ENCODE measurements at places on chromosomes 5 and 9. TPM values are rescaled to one million over a fixed set of nuclear protein-coding genes. Genes with fewer than 3 reads are reported as not detected.

Gene DNAI1
- 0.52 TPM for total RNA-seq

Gene IL3
- not detected for total RNA-seq

Gene PTGES
- 2.9 TPM for total RNA-seq

Gene SLC34A1
- total RNA-seq: not detected

Gene SET
- total RNA-seq: 1,683 TPM

Gene TMEM174
- total RNA-seq: not detected

Gene PCDHGA12
- 0.79 TPM for total RNA-seq

Gene GLRA1
- not detected for total RNA-seq

Gene TRAF2
- total RNA-seq: 33.9 TPM

Gene ADGRV1
- total RNA-seq: 127 TPM

DNA sequence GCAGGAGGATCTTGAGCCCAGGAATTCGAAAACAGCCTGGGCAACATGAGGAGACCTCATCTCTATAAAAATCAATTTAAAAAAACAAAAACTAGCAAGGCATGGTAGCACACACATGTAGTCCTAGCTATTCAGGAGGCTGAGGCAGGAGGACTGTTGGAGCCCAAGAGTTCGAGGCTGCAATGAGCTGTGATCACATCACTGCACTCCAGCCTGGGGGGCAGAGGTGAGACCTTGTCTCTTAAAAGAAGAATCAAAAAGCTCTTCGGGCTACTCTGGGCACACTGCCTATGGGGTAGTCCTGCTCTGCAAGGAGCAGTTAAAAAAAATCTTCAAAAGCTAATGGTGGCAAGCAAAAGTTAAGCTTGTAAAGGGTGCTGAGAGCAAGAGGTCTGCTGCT is 23.5 kb downstream of the SKP1 start:
- no peaks in the 10 kb centered on the region for H3K27me3 ChIP-seq
- H3K27ac ChIP-seq: no peak overlapping the region
- H3K36me3 ChIP-seq: peaks cover 9% of the 10 kb centered on the region
- no peak overlapping the region for H3K4me3 ChIP-seq
- no peak for DNase-seq

DNA sequence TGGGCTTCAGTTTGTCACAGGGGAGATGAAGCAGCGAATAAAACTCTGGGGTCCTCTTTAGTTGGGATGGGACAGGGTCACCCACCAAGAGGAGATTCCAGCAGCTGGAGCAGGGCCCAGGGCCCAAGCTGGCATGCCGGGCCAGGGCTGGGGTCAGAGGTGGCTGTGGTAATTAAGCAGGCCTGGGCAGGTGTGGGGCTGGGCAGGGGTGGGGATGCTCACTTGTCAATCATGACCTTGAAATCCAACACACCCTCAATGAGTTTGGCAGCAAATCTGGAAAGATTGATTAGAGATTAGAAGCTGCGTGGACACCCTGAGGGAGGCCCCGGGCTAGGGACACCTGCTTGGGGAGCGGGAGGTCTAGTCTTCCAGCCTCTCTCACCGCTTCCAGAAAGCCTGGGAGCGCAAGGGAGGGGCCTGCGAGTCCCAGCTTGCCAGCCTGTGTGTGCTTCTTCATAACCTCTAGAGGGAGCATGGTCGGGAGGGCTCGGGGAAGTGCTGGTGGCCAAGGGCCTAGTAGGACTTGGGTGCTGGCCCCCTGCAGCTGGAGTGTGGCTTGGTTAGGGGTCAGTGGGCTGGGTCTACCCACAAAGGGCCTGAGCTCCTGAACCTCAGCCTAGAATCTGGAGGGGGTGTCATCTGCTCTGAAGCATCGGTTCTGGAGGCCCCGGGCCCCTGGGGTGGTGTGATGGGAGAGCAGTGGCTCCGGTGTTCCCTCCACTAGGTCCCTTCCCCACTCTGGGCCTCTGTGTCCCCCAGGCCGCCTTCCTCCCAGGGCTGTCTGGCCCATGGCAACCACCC is 7.6 kb downstream of the CRAT start:
- H3K36me3 ChIP-seq: no peaks in the 10 kb centered on the region
- no peaks in the 10 kb centered on the region for H3K27me3 ChIP-seq
- peak; percentile 79 for DNase-seq
- no peak overlapping the region for H3K27ac ChIP-seq
- H3K4me3 ChIP-seq: no peak overlapping the region

DNA sequence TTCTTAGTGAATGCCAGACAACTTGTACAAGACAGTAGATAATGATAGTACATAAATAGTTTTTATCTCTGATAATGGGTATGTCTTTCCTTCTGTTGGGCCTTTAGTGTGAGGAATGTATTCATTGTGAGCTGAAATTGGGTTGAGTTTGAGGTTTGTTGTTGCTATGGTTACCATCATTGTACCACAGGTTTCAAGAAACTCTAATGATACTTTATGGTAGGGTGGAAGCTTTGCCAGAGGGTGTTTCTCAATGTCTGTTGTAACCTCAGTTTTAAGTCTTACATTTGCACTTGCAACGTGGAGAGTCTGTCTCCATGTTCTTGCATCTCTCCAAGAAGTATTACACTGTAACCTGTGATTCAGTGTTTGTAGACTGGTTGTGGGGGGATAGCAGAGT is 1550.1 kb downstream of the MAT2B start:
- no peaks in the 10 kb centered on the region for H3K27me3 ChIP-seq
- H3K4me1 ChIP-seq: no peaks in the 10 kb centered on the region
- no peak for DNase-seq
- no peak overlapping the region for H3K27ac ChIP-seq
- no peaks in the 10 kb centered on the region for H3K36me3 ChIP-seq
- H3K4me3 ChIP-seq: no peak overlapping the region

- H3K4me3 ChIP-seq: no peak overlapping the region
- DNase-seq: peak; percentile 63
- no peaks in the 10 kb centered on the region for H3K27me3 ChIP-seq
- H3K4me1 ChIP-seq: peaks cover 75% of the 10 kb centered on the region
- no peak overlapping the region for H3K27ac ChIP-seq
Observed at GRCh38 chr5:173294673-173295320, 33.4 kb downstream of the STC2 start.

- H3K4me3 ChIP-seq: no peak overlapping the region
- no peak overlapping the region for H3K27ac ChIP-seq
- DNase-seq: no peak
- no peaks in the 10 kb centered on the region for H3K27me3 ChIP-seq
Observed at GRCh38 chr5:56640763-56641406, 174.5 kb upstream of the MAP3K1 start.

DNA sequence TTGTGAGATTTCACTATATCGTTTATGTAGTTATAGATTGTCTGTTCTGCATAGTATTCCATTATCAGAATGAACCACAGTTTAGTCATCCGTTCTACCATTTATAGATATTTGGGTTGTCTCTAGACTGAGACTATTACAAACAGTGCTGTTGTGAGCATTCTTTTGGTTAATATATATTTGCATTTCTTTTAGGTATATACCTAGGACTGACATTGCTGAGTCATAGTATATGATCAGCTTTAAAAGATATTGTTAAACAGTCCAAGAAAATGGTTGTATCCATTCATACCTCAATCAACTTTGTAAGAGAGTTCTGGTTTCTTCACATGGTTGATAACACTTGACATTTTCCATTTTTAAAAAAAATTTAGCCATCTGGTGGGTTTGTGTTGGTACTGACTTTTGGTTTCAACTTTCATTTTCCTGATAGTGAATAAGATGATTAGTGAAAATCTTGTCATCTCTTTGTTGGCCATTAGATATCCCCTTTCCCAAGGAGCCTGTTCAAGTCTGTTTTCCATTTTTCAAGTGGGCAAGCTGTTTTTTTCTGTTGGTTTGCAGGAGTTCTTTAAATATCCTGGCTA is 22.9 kb upstream of the ADAM19 start:
- peaks cover 8% of the 10 kb centered on the region for H3K4me1 ChIP-seq
- H3K36me3 ChIP-seq: no peaks in the 10 kb centered on the region
- no peak for DNase-seq
- no peak overlapping the region for H3K27ac ChIP-seq
- H3K4me3 ChIP-seq: no peak overlapping the region

DNA sequence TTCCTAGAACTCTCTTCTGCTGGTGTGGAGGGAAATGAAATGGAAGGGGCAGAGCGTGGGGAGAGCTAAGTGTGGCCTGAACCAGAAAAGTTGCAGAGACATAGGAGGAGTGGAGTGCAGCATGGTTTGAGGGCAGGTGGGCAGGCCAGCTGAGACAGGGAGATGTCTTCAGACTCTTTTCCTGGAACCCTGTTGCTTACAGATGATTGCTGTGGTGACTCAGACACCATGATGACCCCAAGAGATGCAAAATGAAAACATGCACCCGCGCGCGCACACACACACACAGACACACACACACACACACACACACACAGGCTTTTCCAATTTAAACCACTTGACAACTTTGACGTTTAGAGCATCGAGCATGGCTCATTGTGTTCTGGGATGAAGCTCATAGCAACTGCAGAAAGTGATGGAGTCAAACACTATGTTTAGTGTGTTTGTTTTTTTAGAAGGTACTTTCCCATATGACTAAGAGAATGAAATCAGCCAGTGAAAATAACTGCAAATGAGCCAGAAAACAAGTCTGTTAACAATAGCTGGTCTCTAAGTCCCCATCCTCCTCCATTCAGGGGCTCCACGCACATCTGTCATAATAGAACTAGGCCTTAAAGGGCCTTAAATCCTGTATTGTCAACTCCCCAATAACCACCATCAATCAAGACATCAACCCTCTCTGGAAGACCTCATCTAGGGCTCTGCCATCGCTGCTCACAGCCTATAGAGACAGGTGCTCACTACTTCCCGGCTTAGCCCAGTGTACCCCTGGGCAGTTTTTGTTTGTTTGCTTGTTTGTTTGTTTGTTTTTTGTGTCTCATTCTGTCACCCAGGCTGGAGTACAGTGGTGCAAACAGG is 9.6 kb downstream of the TMOD1 start:
- H3K27ac ChIP-seq: no peak overlapping the region
- no peaks in the 10 kb centered on the region for H3K36me3 ChIP-seq
- H3K4me1 ChIP-seq: peaks cover 4% of the 10 kb centered on the region

GRCh38 chr5:141513627-141514329 is 24.9 kb downstream of the PCDHGC5 start:
- peak overlapping the region; percentile 44 for H3K4me3 ChIP-seq
- DNase-seq: peak; percentile 93
- no peaks in the 10 kb centered on the region for H3K36me3 ChIP-seq

DNA sequence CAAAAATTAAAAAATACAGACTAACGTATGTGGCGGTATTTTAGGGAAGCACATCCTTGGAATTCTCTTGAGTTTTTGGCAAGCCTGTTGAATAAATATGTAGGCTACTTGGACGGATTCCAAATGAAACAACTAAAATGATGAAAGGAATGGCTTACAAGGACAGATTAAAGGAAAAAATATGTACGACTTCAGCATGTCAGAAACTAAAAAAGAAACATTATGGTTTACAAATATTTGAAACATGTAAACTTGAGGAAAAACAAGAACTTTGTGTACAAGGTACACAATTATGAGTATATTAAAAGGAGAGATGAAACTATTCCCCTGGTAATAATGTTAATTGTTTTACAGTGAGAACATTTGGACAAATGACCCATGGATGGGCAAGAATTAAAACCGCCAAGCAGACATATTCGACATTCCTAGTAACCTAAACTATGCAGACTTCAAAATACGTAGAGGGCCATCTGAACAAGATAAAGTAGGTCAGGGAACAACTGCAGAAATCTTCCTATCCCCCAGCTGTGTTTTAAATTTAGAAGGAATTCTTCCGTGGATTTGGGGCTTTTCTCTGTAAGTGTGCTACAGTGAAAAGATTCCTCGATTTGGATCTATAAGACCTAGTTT is 12.5 kb downstream of the EDIL3 start:
- H3K4me3 ChIP-seq: no peak overlapping the region
- H3K4me1 ChIP-seq: no peaks in the 10 kb centered on the region
- no peaks in the 10 kb centered on the region for H3K36me3 ChIP-seq
- H3K27ac ChIP-seq: no peak overlapping the region
- no peak for DNase-seq

GRCh38 chr5:150948539-150948938 is 43.8 kb upstream of the ZNF300 start:
- no peaks in the 10 kb centered on the region for H3K27me3 ChIP-seq
- no peak for DNase-seq
- no peak overlapping the region for H3K27ac ChIP-seq
- H3K36me3 ChIP-seq: no peaks in the 10 kb centered on the region
- H3K4me3 ChIP-seq: no peak overlapping the region
- H3K4me1 ChIP-seq: no peaks in the 10 kb centered on the region

GRCh38 chr9:38119560-38120236 is 50.7 kb upstream of the SHB start:
- no peak overlapping the region for H3K4me3 ChIP-seq
- no peaks in the 10 kb centered on the region for H3K27me3 ChIP-seq
- DNase-seq: no peak
- no peak overlapping the region for H3K27ac ChIP-seq
- peaks cover 5% of the 10 kb centered on the region for H3K4me1 ChIP-seq

GRCh38 chr5:73311291-73312110 is 137.1 kb downstream of the FOXD1 start:
- H3K27ac ChIP-seq: no peak overlapping the region
- H3K4me1 ChIP-seq: peaks cover 18% of the 10 kb centered on the region
- peaks cover 87% of the 10 kb centered on the region for H3K27me3 ChIP-seq

GRCh38 chr5:170388818-170389549 is at the start of gene KCNMB1:
TSS of gene KCNMB1 (minus strand) at chr5:170389367. CDS start at chr5:170385447, 3,920 bp downstream.
- no peak within 1 kb of the TSS for H3K4me3 ChIP-seq
- no peak for DNase-seq
- H3K36me3 ChIP-seq: no peaks in the 10 kb centered on the region

GRCh38 chr5:115487756-115488155 is 56.8 kb downstream of the FEM1C start:
- no peak overlapping the region for H3K27ac ChIP-seq
- H3K27me3 ChIP-seq: no peaks in the 10 kb centered on the region
- no peak for DNase-seq
- H3K4me3 ChIP-seq: no peak overlapping the region
- H3K4me1 ChIP-seq: peaks cover 11% of the 10 kb centered on the region

DNA sequence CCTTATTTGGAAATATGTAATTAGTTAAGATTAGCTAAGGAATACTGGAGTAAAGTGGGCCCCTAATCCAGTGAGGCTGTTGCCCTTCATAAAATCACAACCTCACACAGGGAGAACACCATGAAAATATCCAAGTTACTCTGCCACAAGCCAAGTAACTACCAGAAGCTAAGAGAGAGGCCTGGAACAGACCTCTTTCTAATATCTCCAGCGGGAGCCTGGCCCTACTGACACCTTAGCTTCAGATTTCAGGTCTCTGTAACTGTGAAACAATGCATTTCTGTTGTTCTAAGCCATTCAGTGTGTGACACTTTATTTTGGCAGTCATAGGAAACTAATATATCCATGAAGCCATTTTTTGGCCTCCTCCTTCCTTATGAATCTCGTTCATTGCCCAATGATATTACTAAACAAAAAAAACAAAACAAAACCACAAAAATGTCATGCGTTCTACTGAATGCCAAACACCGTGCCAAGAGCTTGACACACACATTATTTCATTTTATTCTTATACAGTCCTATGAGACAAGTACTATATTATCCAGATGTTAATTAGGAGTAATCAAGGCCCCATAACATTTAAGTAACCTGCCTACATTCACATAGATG is 699.0 kb downstream of the MAT2B start:
- no peaks in the 10 kb centered on the region for H3K4me1 ChIP-seq
- H3K4me3 ChIP-seq: no peak overlapping the region
- H3K27me3 ChIP-seq: no peaks in the 10 kb centered on the region
- no peaks in the 10 kb centered on the region for H3K36me3 ChIP-seq

- peaks cover 37% of the 10 kb centered on the region for H3K4me1 ChIP-seq
- no peak overlapping the region for H3K4me3 ChIP-seq
- H3K36me3 ChIP-seq: no peaks in the 10 kb centered on the region
- H3K27me3 ChIP-seq: no peaks in the 10 kb centered on the region
- DNase-seq: no peak
- no peak overlapping the region for H3K27ac ChIP-seq
Observed at GRCh38 chr5:10158886-10159285, 90.8 kb downstream of the ATPSCKMT start.

- no peak overlapping the region for H3K4me3 ChIP-seq
- H3K36me3 ChIP-seq: no peaks in the 10 kb centered on the region
- DNase-seq: peak; percentile 64
- H3K27me3 ChIP-seq: no peaks in the 10 kb centered on the region
Observed at GRCh38 chr5:169914766-169915165, 65.5 kb downstream of the INSYN2B start.

All from neural progenitor cell (in vitro differentiated cells).